ENCODE measurements at places on chromosomes 12 and 14.

DNA sequence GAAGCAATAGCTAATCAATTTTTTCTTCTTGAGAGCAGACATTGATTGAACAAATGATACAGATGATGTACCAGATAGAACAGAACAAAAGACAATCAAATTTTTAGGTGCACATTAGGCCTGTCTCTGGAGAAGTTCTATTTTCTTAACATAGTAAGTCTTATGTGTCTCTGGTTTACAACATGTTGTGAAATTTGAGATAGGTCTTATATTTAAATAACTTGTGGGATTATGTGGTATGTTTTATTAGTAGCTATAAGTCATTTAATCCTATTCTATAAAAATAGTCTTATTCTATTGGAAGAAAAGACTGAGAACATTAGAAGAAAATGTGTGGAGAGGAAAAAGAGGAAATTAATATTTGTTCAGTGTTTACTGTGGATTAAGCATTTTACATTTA is 358.0 kb downstream of the ATP23 start:
- no peak for DNase-seq

GRCh38 chr14:69263771-69264170 is 3.8 kb downstream of the GALNT16 start:
- no peak for DNase-seq

DNA sequence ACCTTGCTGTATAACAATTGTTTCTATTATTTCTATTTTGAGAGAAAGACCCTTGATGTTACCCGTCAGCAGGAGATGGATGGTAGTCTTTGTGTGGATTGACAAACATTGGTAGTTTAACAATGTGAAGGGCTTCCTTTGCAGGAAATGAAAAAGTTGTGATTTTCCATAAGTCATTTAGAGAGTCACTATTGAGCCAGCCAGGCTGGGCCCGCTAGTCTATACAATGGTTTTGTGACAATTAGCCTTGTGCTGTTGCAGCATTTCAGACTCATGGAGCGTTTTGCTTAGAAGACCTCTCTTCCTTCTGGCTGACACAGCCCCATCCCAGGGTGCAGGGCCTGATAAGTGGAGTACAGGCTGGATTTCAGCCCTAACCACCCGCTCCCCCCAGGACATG is 18.3 kb upstream of the SLC38A2 start:
- DNase-seq = no peak

DNA sequence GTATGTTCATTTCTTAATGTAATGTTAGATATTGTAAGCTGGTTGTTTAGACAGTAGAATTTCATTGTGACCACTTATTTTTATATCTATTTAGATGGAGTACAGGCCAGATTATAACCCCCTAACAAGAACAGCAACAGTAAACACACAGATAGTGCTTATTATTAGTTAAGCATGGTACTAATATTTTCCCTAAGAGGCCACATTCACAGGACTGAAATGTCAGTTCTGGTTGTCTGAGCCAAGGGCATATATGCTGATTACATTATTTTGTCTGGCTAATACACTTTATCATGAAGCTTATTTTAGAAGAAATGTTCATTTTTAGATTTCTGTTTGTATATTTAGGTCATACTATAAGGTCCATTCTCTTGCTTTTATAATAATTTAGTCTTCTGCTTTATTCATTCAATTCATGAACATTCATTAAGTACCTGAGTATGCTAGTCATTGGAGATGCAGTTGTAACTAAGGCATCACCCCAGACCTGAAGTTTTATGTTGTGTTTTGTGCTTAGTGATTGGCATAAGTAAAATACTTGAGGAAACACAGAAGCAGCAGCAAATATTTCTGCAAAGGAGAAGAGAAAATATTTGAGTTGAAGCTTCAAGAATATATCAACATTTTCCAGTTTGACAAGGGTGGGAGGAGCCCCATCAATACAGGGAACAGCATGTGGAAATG is 413.7 kb downstream of the RAD51B start:
- DNase-seq = no peak

- DNase-seq = no peak
These were observed 74.3 kb downstream of the RFLNA start for GRCh38 chr12:124369055-124369826.

GRCh38 chr14:22071006-22071405 is 397.4 kb upstream of the OR4E1 start:
- DNase-seq = no peak

- DNase-seq = no peak
These were observed 110.5 kb downstream of the ASCL4 start for GRCh38 chr12:107884769-107885694.
